Pancreas (tissue), 10 donors: ENCODE measurements at places on chromosomes 16 and 17.

- DNase-seq, result no peak
These were observed 18.9 kb upstream of the HERPUD1 start for GRCh38 chr16:56912746-56913708.

GRCh38 chr17:76791053-76791980, 53.4 kb downstream of the MFSD11 start:
- no peak for DNase-seq

DNA sequence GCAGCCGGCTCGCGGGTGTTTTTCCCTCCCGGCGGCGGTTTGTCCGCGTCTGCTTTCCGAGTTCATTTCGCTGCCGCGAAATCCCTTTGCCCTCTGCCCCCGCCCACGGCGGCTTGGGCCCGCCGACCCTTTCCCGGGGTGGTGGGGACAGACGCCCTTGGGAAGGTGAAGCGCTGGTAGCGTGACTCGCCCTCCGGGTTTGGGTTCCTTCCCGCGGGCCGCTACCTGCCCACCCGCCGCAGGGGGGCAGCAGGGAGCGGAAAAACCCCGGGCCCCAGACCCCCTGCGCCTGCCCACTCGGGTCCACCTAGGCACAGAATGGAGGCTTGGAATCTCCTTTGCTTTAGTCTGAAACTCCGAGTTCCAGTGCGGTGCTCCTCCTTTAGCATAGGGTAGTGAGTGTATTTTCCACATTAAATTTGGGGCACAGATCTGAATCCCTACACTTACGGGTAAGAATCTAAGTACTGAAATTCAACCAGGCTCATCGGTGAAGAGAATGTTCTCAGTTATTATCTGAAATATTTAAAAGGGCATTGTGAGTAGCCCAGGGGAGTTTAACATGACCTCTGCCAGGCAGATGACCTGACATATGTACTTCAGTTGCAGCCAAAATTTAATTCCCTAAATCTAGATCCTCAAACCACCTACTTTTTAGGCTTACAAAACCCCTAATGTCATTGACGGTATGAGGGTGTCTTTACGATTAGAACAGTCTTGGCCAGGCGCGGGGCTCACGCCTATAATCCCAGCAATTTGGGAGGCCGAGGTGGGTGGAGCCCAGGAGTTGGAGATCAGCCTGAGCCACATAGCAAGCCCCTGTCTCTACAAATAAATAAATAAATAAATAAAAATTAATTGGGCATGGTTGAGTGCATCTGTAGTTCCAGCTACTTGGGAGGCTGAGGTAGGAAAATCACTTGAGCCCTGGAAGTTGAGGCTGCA, 1.0 kb downstream of the NME2 start:
- DNase-seq, result peak; percentile 84

GRCh38 chr17:68600931-68601564, at the start of gene FAM20A:
TSS of gene FAM20A (minus strand) at chr17:68601367. CDS start at chr17:68600666, 701 bp downstream.
- peak; percentile 29 for DNase-seq

DNA sequence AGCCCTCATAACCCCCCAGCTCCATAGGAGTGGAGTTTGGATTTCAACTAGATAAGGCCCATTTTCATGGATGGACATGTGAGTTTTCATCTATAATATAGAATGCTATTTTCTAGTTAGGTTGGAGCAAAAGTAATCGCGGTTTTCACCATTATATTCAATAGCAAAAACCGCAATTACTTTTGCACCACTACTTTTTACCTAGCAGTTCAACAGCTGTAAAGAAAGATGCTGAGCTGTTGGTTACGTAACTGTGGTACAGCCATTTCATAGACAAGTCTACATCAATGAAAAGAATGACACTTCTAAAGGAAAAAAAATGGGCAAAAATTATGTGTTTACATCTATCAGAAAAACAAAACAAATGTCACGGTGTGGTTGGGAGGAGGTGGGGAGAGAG, 507.7 kb downstream of the MAF start:
- no peak for DNase-seq
